ENCODE measurements at places on chromosomes 6 and 20.

DNA sequence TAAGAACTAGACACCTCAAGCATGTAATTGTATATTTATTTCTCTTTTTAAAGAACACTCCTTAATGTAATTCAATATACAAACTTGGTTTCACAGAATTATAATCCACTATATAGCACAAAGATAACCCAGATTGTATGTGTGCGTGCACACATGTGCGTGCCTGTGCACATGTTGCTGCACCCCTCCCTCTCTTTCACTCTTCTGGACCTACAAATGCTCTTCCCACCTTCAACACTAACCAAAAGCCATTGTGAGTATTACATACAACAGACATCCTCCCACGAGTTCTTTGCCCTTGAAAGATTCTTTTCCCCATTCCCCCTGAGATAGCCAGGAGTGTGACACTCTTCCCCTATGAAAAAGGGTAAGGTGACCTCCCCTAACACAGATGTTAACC lies 193.5 kb downstream of the HIVEP2 start:
- H3K36me3 ChIP-seq, result no peaks in the 10 kb centered on the region
- H3K4me3 ChIP-seq, result no peak overlapping the region
- no peak overlapping the region for H3K27ac ChIP-seq
- H3K27me3 ChIP-seq, result no peaks in the 10 kb centered on the region
- DNase-seq, result no peak

DNA sequence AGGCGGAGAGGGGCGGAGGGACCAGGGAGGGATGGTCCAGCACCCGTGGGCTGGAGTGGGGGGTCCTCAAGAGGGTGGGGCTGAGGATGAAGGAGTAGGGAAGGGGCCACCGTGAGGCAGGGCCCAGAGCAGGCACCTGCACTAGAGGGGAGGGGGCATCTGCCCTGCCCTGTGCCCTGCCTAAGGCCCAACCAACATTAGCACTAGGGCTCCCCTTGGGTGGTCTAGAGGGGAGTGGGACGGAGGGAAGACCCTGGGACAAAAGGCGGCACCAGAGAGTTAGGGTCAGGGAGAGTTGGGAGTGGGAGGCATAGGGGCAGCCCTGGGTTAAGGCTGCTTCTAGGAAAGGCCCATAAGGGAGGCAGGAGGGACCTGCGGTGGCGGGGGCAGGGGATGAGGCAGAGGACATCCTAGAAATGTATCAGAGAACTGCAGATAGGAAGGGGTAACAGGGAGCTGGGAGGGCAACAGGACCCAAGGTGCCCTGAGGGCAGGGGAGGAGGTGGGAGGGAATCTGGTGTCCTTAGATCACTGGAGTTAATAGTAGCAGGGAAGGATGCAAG lies 24.5 kb downstream of the HLA-F start:
- H3K27ac ChIP-seq, result no peak overlapping the region
- H3K4me3 ChIP-seq, result peak overlapping the region; percentile 76
- H3K27me3 ChIP-seq, result peaks cover 70% of the 10 kb centered on the region
- DNase-seq, result peak; percentile 43
- no peaks in the 10 kb centered on the region for H3K4me1 ChIP-seq
- H3K36me3 ChIP-seq, result no peaks in the 10 kb centered on the region

GRCh38 chr20:14049111-14049510 lies 53.8 kb downstream of the MACROD2 start:
- no peak for DNase-seq
- no peak overlapping the region for H3K27ac ChIP-seq
- H3K4me1 ChIP-seq, result no peaks in the 10 kb centered on the region
- no peaks in the 10 kb centered on the region for H3K36me3 ChIP-seq
- no peak overlapping the region for H3K4me3 ChIP-seq
- no peaks in the 10 kb centered on the region for H3K27me3 ChIP-seq

DNA sequence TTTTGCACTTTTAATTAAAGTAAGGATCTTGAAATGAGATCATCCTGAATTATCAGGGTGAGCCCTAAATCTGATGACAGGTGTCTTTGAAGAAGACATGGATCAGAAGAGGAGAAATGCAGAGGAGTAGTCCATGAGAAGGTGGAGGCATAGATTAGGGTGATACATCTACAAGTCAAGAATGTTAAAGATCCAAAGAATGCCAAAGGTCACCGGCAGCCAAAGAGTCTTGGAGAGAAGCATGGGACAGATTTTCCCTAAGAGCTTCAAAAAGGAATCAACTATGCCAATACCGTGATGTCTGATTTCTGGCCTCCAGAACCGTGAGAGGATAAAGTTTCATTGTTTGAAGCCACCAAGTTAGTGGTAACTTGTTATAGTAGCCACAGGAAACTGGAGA lies 59.0 kb upstream of the THEMIS start:
- no peak overlapping the region for H3K27ac ChIP-seq
- no peaks in the 10 kb centered on the region for H3K4me1 ChIP-seq
- H3K4me3 ChIP-seq, result no peak overlapping the region
- H3K27me3 ChIP-seq, result no peaks in the 10 kb centered on the region

DNA sequence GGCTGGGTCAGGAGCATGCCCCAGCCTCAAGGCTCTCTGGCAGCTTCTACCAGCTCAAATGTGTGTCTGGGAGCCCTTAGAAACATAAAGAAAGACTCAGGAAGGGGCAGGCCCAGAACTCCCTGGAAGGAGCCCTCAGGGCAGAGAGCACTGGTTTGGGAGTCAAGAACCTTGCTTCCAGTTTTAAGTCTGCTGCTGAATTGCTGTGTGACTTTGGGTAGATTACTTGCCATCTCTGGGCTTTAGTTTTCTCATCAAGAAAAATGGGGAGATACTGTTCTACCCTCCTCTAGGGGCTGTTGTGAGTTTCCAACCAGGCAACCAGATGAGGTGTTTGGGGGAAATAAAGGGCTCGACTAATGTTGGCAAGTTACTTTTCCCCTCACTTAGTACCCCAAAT lies 8.8 kb downstream of the GDAP1L1 start:
- H3K36me3 ChIP-seq, result no peaks in the 10 kb centered on the region
- no peak overlapping the region for H3K4me3 ChIP-seq
- H3K27me3 ChIP-seq, result peaks cover 21% of the 10 kb centered on the region
- no peak for DNase-seq

DNA sequence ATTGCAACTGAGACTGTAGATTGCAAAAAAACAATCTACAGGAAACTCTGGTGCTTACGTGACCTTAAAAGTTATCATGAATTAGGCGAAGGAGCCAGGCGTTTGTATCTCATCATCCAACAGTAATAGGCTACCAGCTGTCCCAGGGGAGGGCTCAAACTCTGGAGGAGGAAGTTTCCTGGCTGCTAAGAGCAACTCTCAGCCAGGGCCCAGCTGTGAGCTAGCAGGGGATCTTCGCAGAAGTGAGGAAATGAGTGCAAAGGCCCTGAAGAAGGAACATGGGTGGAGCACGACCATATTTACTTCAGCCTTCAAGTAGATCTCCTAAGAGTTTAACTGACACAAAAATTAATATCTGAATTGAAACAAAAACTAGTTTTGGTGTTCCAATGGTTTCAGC lies 686.9 kb upstream of the MAP3K7 start:
- no peak overlapping the region for H3K27ac ChIP-seq
- H3K36me3 ChIP-seq, result no peaks in the 10 kb centered on the region
- H3K4me3 ChIP-seq, result no peak overlapping the region
- no peak for DNase-seq

DNA sequence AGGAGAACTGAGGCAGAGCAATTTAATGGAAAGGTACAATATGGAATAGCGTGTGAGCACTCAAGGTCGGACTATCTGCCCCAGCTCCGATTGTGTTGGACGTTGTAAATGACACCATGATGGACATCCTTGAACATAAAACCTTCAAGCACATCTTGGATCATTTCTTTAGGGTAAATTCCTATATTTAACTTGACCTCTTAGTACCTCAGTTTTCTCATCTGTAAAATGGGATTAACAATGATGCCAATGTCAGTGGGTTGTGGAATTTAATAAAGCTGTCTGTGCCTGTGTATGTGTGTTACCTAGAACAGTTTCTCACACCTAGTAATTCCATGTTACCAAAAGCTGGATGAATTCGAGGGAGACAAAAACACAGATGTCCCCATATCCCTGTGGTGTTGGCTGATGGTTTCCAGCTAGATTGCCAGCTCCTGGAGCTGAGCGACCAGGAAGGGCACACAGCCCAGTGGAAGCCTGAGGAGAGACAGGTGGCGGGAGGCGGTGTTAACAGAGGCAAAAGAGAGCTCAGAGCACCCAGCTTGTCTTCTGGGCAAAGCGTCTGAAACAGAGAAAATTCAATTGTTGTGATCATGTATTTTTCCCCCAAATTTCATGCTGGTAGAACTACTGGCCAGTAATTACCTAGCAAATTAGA lies 32.6 kb downstream of the MDFI start:
- DNase-seq, result no peak
- no peak overlapping the region for H3K4me3 ChIP-seq
- H3K27ac ChIP-seq, result no peak overlapping the region
- no peaks in the 10 kb centered on the region for H3K4me1 ChIP-seq
- H3K27me3 ChIP-seq, result peaks cover 5% of the 10 kb centered on the region

DNA sequence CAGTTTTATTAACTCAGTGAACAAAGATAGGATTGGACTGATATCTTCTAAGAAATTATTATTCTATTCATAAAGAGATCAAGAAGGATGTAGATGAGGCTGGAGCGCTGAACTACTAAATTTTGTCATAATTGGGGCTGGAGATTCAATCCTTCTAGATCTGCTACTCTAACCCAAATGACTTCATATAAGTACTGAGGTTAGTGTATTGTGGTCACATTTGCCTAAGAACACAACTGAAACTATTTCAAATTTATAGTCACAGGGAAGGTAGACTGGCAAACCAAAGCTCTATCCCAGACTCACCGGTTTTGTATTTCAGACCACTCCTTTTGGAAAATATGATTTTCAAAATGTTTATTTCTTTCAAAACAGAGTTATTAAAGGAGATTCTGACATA lies 96.7 kb downstream of the BMP5 start:
- no peak overlapping the region for H3K4me3 ChIP-seq
- no peak overlapping the region for H3K27ac ChIP-seq
- no peaks in the 10 kb centered on the region for H3K4me1 ChIP-seq
- no peaks in the 10 kb centered on the region for H3K36me3 ChIP-seq
- no peak for DNase-seq

- no peaks in the 10 kb centered on the region for H3K36me3 ChIP-seq
- H3K27ac ChIP-seq, result no peak overlapping the region
These were observed 3.7 kb downstream of the LGSN start for GRCh38 chr6:63316113-63316512.

DNA sequence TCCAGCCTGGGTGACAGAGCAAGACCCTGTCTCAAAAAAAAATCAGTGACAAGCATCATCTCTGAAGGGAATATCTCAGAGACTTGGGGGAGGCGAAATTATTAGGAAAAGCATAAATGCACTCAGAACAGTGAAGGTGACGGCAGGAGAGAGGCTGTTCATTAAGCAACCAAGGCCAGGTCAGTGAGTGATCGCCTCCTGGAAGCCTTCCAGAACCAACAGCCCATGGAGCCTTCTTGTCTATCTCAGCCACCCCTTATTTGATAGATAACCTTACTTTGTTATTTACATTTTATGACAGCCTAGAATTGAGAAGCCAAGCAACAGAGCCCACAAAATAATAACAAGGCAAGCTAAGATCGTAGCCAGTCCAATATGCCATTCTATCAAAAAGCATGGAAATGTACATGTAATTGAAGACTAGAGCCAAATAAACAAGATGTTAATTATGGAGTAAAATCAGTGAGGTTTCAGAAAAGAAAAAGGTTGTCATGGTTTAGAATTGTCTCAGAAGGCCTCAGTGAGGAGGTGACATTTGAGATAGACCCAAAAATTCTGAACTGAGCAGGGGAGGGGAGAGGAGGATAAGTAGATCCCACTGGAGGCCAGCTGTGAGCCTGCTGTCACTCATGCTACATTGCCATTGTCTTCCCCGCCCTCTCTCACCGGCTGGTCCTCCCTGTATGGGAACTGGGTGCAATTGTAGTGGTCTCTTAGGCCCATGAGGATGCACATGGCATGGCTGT lies 17.8 kb downstream of the BNIP5 start:
- H3K4me3 ChIP-seq, result no peak overlapping the region
- no peak overlapping the region for H3K27ac ChIP-seq
- H3K36me3 ChIP-seq, result no peaks in the 10 kb centered on the region
- H3K4me1 ChIP-seq, result no peaks in the 10 kb centered on the region
- no peaks in the 10 kb centered on the region for H3K27me3 ChIP-seq

DNA sequence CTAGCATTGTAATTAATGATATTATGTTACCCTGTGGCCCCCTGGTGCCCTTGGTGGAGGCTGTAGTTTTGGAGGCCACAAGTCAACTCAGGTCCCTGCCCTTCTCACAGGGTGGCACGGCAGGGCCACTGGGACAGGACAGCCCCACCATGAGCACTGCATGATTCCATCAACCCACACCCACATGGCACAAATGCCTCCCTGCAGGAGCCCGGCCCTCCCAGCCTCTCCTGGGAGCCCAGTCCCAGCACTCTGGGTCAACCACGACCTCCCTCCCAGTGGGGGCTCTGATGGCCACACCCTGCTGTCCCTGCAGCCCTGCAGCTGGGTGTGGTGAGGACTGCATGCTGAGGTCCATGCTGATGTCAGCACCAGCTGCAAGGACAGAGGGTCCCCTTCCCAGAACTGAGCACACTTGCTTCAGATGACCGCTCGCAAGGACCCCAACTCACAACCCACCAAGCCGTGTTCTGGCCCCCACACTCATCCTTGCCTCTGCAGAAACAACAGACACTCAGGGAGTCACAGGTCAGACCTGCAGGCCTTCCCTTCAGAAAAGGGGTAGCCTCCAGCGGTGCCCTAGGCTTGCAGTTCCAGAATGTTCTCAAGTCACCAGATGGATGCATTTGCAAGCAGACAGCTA lies 15.7 kb upstream of the CST7 start:
- H3K27ac ChIP-seq, result no peak overlapping the region
- no peaks in the 10 kb centered on the region for H3K27me3 ChIP-seq
- H3K4me1 ChIP-seq, result no peaks in the 10 kb centered on the region
- H3K36me3 ChIP-seq, result no peaks in the 10 kb centered on the region
- DNase-seq, result peak; percentile 20
- H3K4me3 ChIP-seq, result no peak overlapping the region

GRCh38 chr6:125812394-125813292 lies 21.9 kb downstream of the NCOA7 start:
- H3K27me3 ChIP-seq, result no peaks in the 10 kb centered on the region
- no peak overlapping the region for H3K27ac ChIP-seq
- no peaks in the 10 kb centered on the region for H3K4me1 ChIP-seq
- no peak overlapping the region for H3K4me3 ChIP-seq
- DNase-seq, result no peak

- no peaks in the 10 kb centered on the region for H3K27me3 ChIP-seq
- no peak overlapping the region for H3K4me3 ChIP-seq
- DNase-seq, result no peak
- peaks cover 61% of the 10 kb centered on the region for H3K36me3 ChIP-seq
- no peaks in the 10 kb centered on the region for H3K4me1 ChIP-seq
- H3K27ac ChIP-seq, result no peak overlapping the region
These were observed 192.3 kb downstream of the UTRN start for GRCh38 chr6:144477396-144477795.

DNA sequence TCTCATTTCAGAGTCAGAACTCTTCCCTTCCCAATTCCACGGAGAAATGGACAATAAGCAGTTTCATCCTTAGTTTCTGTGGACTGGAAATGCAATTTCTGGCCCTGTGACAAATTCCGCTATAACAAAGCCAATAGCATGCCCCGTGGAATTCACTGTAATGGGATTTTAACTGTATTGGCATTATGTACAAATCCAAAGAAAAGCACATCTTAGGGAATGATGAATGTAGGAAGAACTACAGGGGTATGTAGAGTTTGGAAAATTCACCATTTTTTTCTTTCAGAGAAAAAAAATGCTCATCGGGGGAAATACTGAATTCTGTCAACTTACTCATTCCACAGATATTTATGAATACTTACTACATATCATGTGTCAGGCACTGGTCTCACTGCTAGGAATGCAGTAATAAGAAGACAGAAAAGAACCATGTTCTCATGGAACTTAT lies 43.5 kb downstream of the KIF6 start:
- no peak overlapping the region for H3K4me3 ChIP-seq
- H3K36me3 ChIP-seq, result no peaks in the 10 kb centered on the region
- no peaks in the 10 kb centered on the region for H3K4me1 ChIP-seq
- no peak overlapping the region for H3K27ac ChIP-seq
